ENCODE measurements at places on chromosomes 1 and 21. TPM values are rescaled to one million over a fixed set of nuclear protein-coding genes. Genes with fewer than 3 reads are reported as not detected.

GRCh38 chr1:1420654-1421141 is 378 bp downstream of the ANKRD65 start:
- no peak for DNase-seq

The GJC2 gene
- 1.5 TPM for total RNA-seq

- DNase-seq, result no peak
Measured at GRCh38 chr1:234213658-234214128, 159.6 kb upstream of the COA6 start.

DNA sequence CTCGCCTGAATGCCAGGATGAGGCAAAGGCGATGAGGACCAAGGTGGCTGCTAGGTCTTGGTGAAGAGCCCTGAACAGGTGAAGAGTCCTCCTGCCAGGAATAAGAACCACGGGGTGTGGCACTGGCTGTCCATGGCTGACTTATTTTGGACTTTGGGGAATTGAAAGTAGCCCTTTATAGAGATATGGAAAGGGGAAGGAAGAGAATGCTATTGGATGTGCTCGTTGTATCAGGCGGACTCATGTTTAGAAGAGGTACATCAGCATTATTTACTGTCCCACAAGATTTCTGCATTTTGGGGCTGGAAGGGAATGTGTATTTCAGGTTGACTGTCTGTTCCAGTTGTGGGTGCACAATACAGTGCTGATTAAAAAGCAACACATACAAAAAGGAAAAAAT is 465.8 kb downstream of the DSCAM start:
- no peak for DNase-seq

GRCh38 chr1:58075188-58075578 is 471.3 kb downstream of the OMA1 start:
- no peak for DNase-seq

The PAQR6 gene
- total RNA-seq, result 3.0 TPM

DNA sequence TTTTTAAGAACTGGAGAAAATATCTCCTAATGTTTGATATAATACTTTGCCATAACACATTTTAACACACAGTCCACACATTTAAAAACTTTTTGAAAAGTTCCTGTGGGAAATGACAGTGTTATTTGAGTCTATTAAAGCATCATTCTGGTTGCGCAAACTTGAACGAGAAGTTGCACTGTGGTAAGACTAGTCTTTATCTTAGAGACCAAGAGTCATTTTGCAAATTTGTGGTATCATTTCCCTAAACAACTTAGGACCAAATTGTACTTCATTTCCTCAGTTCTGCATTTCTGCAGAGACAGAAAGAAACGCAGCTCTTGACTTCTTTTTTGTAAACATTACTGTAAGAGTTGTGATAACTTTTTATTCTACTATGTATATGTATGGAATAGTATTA is at the start of gene RGS18:
Gene RGS18, plus strand, starts transcription at position 282 of the 400 bp plus-strand sequence. CDS start 176 bp downstream, outside the sequence.
- no peak for DNase-seq

The CFAP141 gene
- not detected for total RNA-seq

The ADAM30 gene
- total RNA-seq, result not detected

The C1orf185 gene
- total RNA-seq, result not detected

- no peak for DNase-seq
Measured at GRCh38 chr1:173043253-173043652, 7.5 kb downstream of the TNFSF18 start.

GRCh38 chr1:2050461-2050792 is 216 bp downstream of the PRKCZ start:
- no peak for DNase-seq

The NBPF20 gene
- total RNA-seq, result 2.0 TPM

DNA sequence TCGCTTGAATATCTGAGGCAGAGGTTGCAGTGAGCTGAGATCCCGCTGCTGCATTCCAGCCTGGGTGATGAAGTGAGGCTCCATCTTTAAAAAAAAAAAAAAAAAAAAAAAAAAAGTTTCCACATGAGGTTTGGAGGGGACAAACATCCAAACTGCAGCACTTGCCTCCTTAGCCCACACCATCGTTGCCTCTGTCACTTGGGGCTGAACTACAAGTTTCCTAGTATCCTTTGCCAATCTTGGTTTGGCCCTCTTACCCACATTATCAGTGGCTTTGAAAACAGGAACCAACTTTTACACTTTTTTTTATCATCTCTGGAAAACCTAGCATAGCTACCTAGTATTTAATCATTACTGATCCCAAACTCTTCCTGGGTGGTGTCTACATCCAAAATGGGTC is 59.2 kb downstream of the CLSTN1 start:
- DNase-seq, result no peak

DNA sequence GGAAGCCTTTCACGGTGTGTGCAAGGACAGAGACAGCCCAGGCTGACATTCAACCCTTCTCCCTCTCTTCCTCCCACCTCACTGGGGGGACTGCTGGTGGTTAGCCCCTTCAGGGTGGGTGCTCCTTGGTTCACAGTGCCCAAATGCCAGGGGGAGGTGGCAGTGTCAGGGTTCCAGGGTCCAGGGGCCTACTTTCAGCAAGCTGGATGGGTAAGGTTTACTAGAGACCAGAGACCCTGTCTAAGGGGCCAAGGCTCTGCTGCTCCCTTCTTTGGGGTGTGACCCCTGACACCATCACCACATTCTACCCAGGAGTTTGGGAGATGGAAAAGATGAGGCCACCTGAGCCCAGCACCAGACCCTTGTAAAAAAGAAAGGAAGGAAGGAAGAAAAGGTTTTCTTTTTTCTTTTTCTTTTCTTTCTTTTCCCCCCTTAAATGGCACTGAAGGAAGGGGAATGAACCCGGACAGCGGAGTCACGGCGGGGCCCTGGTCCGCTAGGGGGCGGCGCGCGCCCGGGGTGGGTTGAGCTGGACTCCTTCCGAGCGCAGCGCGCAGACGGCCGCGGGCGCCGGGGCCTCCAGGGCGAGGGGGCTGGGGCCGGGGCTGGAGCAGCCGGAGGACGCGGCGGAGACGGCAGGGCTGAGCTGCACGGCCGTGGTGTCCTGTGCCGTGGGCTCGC is 18.8 kb downstream of the KNCN start:
- DNase-seq, result peak; percentile 74

The PITHD1 gene
- 38.2 TPM for total RNA-seq

DNA sequence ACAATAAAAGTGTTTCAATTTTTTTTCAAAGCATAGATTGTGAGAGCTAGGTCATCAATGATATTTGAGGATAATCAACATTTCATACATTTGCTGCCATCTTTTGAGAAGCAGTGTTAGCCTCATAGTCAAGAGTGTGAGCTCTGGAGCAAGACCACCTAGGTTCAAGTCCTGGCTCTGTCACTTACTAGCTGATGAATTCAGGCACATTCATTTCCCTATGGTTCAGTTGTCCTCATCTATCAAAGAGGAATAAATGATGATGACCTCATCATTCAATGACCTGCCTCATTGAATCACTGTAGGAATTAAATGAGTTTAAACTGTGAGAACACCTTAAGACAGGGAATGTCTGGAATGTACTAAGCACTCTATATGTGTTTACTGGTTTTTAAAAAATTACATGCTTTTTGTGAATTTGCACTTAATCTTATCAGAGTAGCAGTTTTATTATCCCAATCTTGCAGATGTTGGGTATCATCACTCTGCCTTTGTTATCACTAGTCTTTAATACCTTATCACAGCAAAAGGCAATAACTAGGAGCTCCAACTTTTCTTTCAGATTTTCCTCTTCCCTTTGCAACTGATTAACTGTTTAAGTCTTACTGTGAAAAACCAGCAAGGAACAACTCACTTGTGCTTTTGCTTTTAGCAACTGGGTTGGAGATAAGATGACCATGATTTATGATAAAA is 47.4 kb downstream of the SLC30A10 start:
- no peak for DNase-seq

DNA sequence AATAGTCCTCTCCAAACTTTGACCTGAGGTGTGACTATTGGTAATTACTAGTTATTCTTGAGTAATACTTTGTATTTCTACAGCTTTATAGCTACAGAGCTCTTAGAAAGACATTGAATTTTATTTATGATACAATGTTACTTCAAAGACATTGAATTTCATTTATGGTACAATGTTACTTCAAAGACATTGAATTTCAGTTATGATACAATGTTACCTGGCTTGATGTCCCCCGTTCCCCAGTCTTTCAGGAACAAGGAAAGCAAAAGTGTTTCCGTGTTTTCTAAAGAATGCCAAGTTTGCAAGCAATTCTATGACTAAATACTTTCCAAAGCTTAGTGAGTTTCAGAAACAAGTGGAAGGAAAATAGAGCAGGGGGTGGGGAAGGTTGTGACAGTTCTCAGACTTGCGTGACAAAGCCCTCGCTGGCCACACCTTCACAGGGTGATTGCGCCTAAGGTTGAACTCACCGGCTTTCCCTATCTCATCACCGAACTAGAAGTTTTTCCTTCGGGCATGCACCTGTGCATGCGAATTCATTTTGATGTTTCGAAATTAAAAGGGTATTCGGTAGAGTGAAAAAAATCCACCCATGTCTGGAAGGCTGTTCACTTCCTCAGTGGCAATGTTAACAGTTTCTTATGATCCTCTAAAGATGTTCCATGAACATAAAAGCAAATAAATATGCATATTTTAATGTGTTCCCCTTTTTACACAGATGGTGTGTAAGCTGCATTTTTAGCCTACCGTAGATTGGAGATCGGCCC is 909 bp upstream of the PAXBP1 start:
- DNase-seq, result peak; percentile 57

- DNase-seq, result no peak
Measured at GRCh38 chr1:47679826-47680225, 242.0 kb downstream of the FOXD2 start.

GRCh38 chr1:2625311-2625710 is 7.5 kb downstream of the MMEL1 start:
- DNase-seq, result no peak

The BEST4 gene
- 113 TPM for total RNA-seq

DNA sequence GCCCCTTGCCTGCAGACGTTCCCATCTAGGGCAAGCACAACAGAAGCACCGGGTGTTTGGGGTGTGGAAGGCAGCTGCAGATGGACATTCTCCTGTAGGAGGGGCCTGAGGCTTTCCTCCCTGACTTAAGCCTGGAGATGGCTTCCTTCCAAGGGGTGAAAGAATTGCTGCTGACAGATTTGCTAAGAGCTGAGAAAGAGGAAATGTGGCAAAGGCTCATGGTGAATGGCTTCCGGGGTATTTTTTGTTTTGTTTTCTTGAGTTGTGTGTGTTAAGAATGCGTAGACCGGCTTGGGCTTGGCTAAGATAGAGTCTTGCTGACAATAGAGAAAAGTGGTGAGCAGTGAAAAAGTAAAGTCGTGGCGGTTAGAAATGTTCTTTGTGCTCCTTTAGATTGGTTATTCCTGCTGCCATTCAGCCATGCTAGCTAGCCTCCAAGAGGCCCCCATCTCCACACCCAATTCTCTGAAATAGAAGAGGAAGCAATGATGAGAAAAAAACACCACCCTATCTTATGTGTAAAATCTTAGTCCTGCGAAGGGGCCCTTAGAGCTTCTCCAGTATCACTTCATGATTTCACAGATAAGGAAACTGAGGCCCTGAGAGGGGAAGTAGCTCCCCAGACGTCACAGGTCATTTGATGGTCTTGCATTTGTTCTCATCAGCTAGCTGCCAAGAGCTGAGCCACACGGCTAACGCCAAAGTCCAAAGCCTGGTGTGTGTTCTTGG is 36.9 kb downstream of the EIF2D start:
- peak; percentile 53 for DNase-seq

GRCh38 chr1:111449703-111450017 is 396 bp downstream of the ATP5PB start:
- no peak for DNase-seq

GRCh38 chr1:164763098-164763497 is 204.1 kb downstream of the PBX1 start:
- no peak for DNase-seq

GRCh38 chr21:24897883-24898282 is 709.4 kb downstream of the MRPL39 start:
- no peak for DNase-seq

DNA sequence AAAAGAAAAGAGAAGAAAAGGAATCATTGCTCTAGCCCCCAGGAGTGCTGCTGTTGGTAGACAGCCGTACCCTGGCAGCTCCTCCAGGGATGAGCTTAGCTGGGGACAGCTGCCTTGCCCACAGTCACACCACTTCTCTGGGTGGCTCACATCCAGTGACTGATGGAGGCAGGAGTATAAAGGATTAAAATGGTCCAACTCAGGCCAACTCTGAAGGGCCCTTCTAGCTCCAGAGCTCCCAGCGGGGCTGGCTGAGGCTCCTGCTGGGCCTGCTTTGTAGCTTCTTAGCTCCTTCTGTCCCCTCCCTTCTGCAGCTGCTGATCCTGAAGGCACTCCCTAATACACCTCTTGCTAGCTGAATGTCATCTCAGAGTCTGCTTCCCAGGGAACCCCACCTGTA is 4.4 kb downstream of the CITED4 start:
- DNase-seq, result no peak

The LCE2B gene
- not detected for total RNA-seq

- DNase-seq, result no peak
Measured at GRCh38 chr1:71294178-71294577, 213.3 kb upstream of the ZRANB2 start.

- DNase-seq, result no peak
Measured at GRCh38 chr1:180282401-180283044, 52.5 kb downstream of the LHX4 start.

The KRTAP11-1 gene
- not detected for total RNA-seq

DNA sequence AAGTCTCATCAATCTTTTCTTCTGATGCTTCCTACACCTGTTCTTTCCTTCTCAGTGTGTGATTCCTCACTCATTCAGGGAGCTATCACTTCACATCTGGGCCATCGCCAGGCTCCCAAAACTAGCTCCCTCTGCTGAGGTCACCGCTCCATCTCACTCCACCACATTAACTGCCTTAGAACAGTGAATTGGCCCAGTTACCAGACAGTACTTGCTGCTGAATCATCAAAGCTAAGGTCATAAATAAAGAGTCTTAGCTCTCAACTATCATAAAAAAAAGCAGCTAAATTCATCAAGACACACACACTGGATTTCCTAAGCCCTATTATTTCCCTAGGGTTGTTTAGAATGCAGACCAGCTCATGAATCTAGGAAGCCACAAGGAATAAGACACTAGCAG is 18.8 kb upstream of the SRM start:
- DNase-seq, result no peak

DNA sequence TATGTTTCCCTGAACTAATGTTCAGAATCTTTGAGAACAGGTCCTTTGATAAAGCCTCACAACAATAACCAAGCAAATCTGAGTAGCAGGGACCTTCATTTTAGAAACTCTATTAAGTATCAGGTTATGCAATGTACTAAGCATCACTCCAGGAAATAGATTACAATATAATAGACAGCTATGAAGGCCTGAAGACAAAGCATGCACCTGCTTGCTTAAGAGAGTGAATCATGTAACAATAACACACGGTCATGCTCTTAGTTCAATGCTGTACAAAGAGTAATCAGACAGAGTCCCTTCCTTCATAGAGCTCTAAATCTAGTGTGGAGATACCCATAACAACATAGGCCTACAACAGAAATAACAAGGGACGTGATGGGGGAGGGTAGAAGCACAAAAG is 8.1 kb upstream of the CMPK1 start:
- DNase-seq, result no peak

- no peak for DNase-seq
Measured at GRCh38 chr1:248618878-248619277, 16.0 kb downstream of the OR2T11 start.

The ACKR1 gene
- 19.2 TPM for total RNA-seq

The PTAFR gene
- 2.4 TPM for total RNA-seq

Data from left colon (tissue), 2 donors.